Femur (tissue), 1 donor: ENCODE measurements at places on chromosomes 11 and 22.
A peak's percentile ranks its signal among the peaks of the same experiment; 100 is the strongest.

- DNase-seq = no peak
Observed at GRCh38 chr22:49067504-49067903, 760.2 kb downstream of the BRD1 start.

DNA sequence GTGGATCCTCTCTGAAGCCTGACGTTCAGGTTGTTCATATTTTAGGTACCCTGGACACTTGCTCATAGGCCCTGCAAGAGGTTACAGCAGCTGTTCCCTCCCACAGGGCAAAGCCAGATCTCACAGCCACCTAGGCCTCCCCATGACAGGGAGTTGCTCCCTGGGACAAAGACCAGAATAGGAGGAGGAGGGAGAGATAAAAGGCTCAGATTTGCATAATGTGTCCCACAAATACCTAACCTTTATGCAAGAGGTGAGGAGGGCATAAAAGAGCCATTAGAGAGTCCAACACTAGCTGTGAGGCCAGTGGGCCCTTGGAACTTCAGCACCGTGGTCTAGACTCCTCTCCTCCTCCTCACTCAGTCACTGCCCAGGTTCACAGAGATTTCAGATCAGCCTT lies 33.8 kb downstream of the ZNF280B start:
- DNase-seq = no peak

GRCh38 chr11:75328426-75329277 lies 22.8 kb downstream of the ARRB1 start:
- peak; percentile 77 for DNase-seq

- DNase-seq = no peak
Observed at GRCh38 chr11:27118371-27118770, 77.8 kb downstream of the BBOX1 start.
